ENCODE measurements at places on chromosomes 11 and 22. TPM values are rescaled to one million over a fixed set of nuclear protein-coding genes. Genes with fewer than 3 reads are reported as not detected.

GRCh38 chr22:49772692-49773091, 55.0 kb downstream of the BRD1 start:
- no peaks in the 10 kb centered on the region for H3K4me1 ChIP-seq
- H3K36me3 ChIP-seq = no peaks in the 10 kb centered on the region
- no peak overlapping the region for H3K27ac ChIP-seq
- no peaks in the 10 kb centered on the region for H3K27me3 ChIP-seq

Gene L3MBTL2
- 17.2 TPM for total RNA-seq

- no peaks in the 10 kb centered on the region for H3K4me1 ChIP-seq
- H3K4me3 ChIP-seq = no peak overlapping the region
- peaks cover 5% of the 10 kb centered on the region for H3K27me3 ChIP-seq
- H3K36me3 ChIP-seq = no peaks in the 10 kb centered on the region
- no peak overlapping the region for H3K27ac ChIP-seq
- DNase-seq = no peak
Measured at GRCh38 chr11:81874635-81875034, 859.0 kb downstream of the FAM181B start.

GRCh38 chr22:21000987-21001600, 824 bp downstream of the THAP7 start:
- no peaks in the 10 kb centered on the region for H3K36me3 ChIP-seq
- peaks cover 13% of the 10 kb centered on the region for H3K4me1 ChIP-seq
- no peak for DNase-seq
- no peaks in the 10 kb centered on the region for H3K27me3 ChIP-seq
- peak overlapping the region; percentile 72 for H3K4me3 ChIP-seq
- H3K27ac ChIP-seq = peak overlapping the region; percentile 98

DNA sequence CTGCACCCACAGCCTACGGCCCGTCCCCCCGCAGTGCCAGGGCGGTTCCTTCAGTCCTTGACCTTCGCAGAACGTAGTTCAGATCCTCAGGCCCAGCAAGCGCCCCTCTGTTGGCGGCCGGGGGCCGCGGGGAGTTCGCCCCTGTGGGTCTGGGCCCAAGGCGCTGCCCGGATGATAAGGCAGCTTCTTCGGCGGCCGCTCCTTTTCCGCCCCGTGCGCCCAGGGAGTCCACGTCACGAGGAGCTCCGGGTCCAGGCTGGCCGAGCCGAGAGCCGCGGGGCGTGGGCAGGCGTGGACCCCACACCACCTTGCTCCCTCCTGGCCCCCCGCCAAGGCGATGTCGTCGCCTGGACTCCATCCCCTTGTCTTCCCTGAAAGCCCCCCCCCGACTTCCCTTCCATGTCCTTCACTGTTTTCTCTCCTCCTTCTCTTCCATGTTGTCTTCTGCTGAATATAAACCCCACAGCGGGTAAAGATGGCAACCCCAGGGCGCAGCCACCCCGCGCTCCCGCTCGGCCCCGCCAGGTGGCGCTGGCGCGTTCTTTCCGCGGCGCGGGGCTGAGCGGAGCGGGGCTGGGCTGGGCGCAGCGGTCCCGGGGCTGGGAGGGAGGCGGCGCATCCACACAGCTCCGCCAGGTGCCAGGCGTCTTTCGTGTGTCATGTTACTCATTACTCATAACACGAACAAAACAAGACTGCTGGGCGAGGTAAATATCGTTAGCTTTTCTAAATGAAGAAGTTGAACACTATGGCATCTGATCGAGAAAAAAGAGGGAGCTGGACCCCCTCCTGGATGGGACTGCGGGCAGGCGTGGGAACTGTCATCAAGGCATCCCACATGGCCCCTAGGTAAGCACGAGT, 321.0 kb downstream of the NTM start:
- H3K36me3 ChIP-seq = no peaks in the 10 kb centered on the region
- H3K4me1 ChIP-seq = no peaks in the 10 kb centered on the region
- no peaks in the 10 kb centered on the region for H3K27me3 ChIP-seq
- DNase-seq = no peak

- no peak overlapping the region for H3K4me3 ChIP-seq
- DNase-seq = peak; percentile 58
- peak overlapping the region; percentile 55 for H3K27ac ChIP-seq
- H3K27me3 ChIP-seq = peaks cover 3% of the 10 kb centered on the region
- H3K36me3 ChIP-seq = no peaks in the 10 kb centered on the region
Measured at GRCh38 chr11:1546536-1547466, 25.3 kb downstream of the DUSP8 start.

- no peaks in the 10 kb centered on the region for H3K36me3 ChIP-seq
- no peaks in the 10 kb centered on the region for H3K4me1 ChIP-seq
- no peak overlapping the region for H3K4me3 ChIP-seq
Measured at GRCh38 chr22:37449331-37450001, 22.2 kb upstream of the ELFN2 start.

DNA sequence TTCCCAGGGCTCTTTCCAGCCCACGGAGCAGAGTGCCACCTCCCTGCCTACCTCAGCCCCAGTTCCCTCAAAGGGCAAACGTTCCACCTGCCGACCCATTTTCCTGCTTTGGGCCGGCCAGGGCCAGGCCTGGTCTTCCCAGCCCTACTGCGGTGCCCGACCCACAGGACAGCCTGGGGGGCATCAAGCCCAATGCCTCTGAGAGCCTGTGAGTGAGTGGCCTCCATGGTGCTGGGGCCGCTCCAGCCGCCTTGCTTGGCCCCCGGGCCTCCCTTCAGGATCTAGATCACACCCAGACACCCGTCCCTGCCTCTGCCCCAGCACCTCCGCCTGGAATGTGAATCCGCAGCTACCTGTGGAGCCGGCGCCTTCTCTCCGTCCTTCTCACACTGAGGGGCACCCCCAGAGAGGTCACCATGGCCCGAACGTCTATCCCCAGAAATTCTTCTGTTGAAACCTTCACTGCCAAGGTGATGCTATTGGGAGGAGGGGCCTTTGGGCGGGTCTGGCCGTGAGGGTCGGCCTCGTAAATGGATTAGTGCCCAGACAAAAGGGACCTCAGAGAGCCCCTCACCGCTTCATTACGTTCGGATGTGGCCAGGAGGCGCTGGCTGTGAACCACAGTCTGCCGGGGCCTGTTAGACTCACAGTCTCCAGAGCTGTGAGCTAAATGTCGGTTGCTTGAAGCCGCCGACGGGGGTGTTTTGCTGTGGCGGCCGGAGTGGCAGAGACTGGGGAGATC, 36.2 kb upstream of the BRSK2 start:
- no peak overlapping the region for H3K4me3 ChIP-seq
- H3K27ac ChIP-seq = no peak overlapping the region
- H3K27me3 ChIP-seq = no peaks in the 10 kb centered on the region
- H3K4me1 ChIP-seq = no peaks in the 10 kb centered on the region
- DNase-seq = no peak
- no peaks in the 10 kb centered on the region for H3K36me3 ChIP-seq

Gene RASL10A
- total RNA-seq = 3.2 TPM

- DNase-seq = no peak
- no peaks in the 10 kb centered on the region for H3K4me1 ChIP-seq
- H3K4me3 ChIP-seq = no peak overlapping the region
- no peaks in the 10 kb centered on the region for H3K36me3 ChIP-seq
Measured at GRCh38 chr11:79050786-79051185, 390.0 kb downstream of the TENM4 start.

Gene ZDHHC8
- total RNA-seq = 25.4 TPM

Gene MOGAT2
- total RNA-seq = 0.29 TPM

GRCh38 chr11:17075506-17075905, 2.0 kb downstream of the RPS13 start:
- H3K36me3 ChIP-seq = no peaks in the 10 kb centered on the region
- H3K4me1 ChIP-seq = peaks cover 7% of the 10 kb centered on the region
- H3K4me3 ChIP-seq = no peak overlapping the region
- no peak overlapping the region for H3K27ac ChIP-seq

Gene PKP3
- total RNA-seq = not detected

Gene LRRC10B
- total RNA-seq = 1.6 TPM

- no peak overlapping the region for H3K4me3 ChIP-seq
- H3K4me1 ChIP-seq = no peaks in the 10 kb centered on the region
- H3K27ac ChIP-seq = no peak overlapping the region
Measured at GRCh38 chr11:5151713-5152153, 2.8 kb downstream of the OR52A1 start.

Gene SERHL2
- total RNA-seq = 9.1 TPM

DNA sequence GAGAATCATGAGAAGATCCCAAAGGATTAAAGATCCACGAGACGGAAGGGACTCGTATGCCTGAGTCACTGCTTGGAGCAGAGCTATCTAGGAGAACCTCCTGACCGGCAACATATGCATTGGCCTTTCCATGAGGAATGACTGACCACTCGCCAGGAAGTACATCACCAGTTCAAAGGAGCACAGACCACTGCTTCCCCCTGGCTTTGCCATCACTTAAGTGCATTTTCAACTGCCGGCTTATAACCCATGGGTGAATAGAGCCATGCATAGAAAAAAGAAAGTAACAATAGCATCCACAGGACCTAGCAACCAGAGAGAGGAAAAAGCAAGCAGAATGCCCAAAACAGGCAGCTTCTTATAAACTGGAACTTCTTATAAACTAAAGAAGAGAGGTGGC, 98.3 kb upstream of the ZC3H12C start:
- no peaks in the 10 kb centered on the region for H3K36me3 ChIP-seq
- DNase-seq = no peak
- H3K4me3 ChIP-seq = no peak overlapping the region
- no peaks in the 10 kb centered on the region for H3K4me1 ChIP-seq
- no peaks in the 10 kb centered on the region for H3K27me3 ChIP-seq

Gene SLC7A4
- total RNA-seq = 7.9 TPM

DNA sequence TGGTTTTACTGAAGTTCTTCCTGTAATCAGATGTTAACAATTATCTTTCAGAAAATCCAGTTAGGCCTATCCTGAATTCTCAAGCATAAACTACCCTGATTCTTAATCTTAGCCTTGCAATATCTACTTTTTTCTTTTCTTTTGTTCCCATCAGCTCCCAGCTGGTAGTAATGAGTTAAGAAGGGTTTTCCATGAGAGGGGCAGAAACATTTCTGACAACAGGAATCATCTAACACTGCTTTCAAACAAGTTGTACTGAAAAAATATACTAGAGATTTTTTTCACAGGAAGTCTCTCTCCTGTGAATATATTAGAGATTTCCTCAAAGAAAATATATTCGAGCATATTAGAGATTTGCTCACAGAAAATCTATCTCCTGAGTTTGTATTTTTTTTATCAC, 3.3 kb upstream of the TRIM6 start:
- no peak for DNase-seq
- H3K27me3 ChIP-seq = no peaks in the 10 kb centered on the region
- no peak overlapping the region for H3K4me3 ChIP-seq

GRCh38 chr22:42769238-42769573, 48.5 kb upstream of the A4GALT start:
- no peak for DNase-seq
- H3K4me1 ChIP-seq = peaks cover 6% of the 10 kb centered on the region
- H3K36me3 ChIP-seq = no peaks in the 10 kb centered on the region
- peak overlapping the region; percentile 56 for H3K27ac ChIP-seq

GRCh38 chr11:120258661-120259060, 18.7 kb downstream of the POU2F3 start:
- H3K4me1 ChIP-seq = no peaks in the 10 kb centered on the region
- H3K4me3 ChIP-seq = no peak overlapping the region
- H3K27ac ChIP-seq = no peak overlapping the region

GRCh38 chr22:43867839-43868635, 5.7 kb upstream of the SULT4A1 start:
- H3K4me1 ChIP-seq = no peaks in the 10 kb centered on the region
- DNase-seq = no peak
- H3K27ac ChIP-seq = no peak overlapping the region
- H3K27me3 ChIP-seq = no peaks in the 10 kb centered on the region
- H3K4me3 ChIP-seq = no peak overlapping the region

Gene STK33
- total RNA-seq = 12.4 TPM

- peak; percentile 52 for DNase-seq
- H3K4me3 ChIP-seq = no peak overlapping the region
- H3K4me1 ChIP-seq = peaks cover 13% of the 10 kb centered on the region
Measured at GRCh38 chr22:42676059-42676607, 26.9 kb upstream of the CYB5R3 start.
